ENCODE measurements at places on chromosomes 7 and 10.

- no peak for DNase-seq
These were observed 60.3 kb downstream of the TBXAS1 start for GRCh38 chr7:139889186-139889871.

- no peak for DNase-seq
These were observed 296.4 kb upstream of the MAGI2 start for GRCh38 chr7:79749856-79750255.

DNA sequence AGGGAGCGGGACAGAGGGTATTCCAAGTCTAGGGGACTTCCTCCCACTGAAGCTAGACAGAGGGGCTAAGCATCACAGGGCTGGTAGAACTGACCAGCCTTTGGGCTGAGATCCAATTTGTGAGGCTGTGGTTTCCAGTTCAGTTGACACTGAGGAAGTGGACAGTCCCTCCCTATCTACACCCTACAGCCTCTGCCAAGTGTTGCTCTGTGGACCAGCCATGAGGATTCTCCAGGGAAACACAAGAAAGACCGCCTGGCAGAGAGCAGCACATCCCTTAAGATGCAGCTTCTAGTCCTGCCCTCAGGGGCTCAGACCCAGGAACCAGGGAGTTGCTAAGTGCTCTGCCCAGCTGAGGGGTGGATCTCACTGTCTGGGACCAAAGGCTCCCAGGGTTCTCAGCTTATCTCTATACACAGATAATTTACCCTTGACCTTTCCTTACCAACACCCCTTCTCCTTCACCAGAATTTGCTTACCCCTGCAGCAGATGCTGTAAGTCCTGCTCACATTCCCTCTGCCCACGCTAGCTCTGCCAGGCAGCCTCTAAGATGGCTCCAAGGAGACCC lies 252.0 kb downstream of the SKIDA1 start:
- no peak for DNase-seq

- no peak for DNase-seq
These were observed 114.9 kb downstream of the HDAC9 start for GRCh38 chr7:18610331-18610948.

DNA sequence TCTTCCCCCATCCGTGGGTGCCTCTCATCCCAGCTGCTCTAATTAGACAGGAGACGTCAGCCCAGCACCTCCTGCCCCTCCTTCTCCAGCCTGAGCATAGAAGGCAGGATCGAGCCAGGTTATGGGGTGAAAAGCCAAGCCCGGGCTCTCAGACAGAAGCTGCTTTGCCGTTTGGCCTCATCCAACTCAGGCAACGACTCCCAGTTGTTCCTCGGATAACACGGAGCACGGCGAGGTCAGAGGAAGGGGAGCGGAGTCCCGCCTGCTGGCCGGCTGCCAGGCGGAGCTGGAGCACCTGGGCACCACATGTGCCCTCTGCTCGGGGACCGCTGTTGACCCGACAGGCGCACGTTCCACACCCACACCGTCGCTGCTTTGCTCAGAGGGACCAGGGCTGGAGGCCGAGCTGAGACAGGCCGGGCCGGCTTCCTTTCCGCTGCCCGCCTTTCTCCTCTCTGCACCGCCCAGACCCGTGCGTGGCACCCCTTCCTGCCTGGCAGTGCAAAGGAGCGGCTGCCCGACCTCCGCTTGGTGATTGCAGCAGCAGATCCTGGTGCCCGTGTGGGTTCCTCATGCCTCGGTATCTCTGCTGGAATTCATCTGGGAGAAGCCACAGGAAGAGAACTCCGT lies 21.6 kb upstream of the UNCX start:
- DNase-seq = no peak

DNA sequence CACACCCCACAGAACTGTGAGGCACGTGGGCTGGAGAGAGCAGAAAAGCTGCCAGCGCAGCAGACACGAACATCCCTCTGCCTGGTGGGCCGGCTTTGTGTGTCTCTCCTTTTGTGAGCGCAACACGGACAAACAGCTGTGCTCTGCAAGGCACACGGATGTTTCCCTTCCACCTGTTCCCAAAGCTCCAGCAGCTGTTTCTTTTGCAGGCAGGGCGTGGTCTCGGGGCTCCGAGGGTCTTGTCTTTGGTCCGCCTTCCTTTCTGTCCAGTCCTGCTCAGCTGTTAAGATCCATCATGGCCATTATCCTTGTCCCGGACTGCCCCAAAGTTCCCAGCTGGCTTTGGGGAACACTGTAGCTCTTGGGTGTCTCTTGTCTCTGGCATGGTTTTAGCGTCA lies 32.7 kb upstream of the SH2B2 start:
- no peak for DNase-seq

- DNase-seq = no peak
These were observed 91.3 kb downstream of the AVL9 start for GRCh38 chr7:32586291-32587221.

- DNase-seq = no peak
These were observed 57.1 kb downstream of the BPGM start for GRCh38 chr7:134703782-134704181.

GRCh38 chr10:58753425-58753824 lies 240.8 kb downstream of the BICC1 start:
- no peak for DNase-seq

GRCh38 chr10:123463698-123464097 lies 202.5 kb upstream of the GPR26 start:
- DNase-seq = no peak

- DNase-seq = no peak
These were observed 11.3 kb upstream of the RHOBTB1 start for GRCh38 chr10:60955316-60955715.

GRCh38 chr10:52486840-52487611 lies 172.9 kb downstream of the DKK1 start:
- no peak for DNase-seq

DNA sequence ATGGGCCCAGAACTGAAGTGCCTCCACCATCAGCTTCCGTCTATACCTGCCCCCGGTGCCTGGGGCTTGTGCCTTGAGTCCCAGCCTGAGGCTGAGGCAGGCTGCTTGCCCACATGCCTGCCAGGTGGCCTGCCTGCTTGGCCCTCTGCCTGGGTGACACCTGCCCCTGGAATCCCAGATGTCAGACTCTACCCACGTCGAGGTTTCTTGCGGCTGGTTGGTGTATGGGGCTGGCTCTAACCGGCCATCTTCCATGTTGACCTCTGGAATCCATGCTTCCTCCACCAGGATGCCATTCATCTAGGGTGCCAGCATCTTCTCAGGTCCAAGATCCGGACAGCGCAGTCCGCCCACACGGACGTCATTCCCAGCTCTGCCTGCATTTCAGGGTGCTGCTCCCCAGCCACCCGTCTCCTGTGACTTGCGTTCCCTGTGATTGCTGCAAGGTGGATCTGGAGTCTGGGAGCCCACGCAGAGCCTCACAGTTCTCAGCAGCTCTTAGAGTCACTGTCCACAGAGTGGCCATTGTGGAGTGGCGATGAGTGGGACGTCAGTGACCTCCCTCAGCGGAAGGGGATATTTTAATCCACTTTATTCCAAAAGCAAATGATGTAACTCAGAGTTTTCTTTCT lies 298.1 kb downstream of the TCERG1L start:
- no peak for DNase-seq

- DNase-seq = peak; percentile 35
These were observed 16.1 kb upstream of the LAMB4 start for GRCh38 chr7:108146070-108146842.

- DNase-seq = no peak
These were observed 202.0 kb downstream of the WDR11 start for GRCh38 chr10:121053151-121053550.

- DNase-seq = peak; percentile 53
These were observed 2.1 kb upstream of the ADAM8 start for GRCh38 chr10:133278577-133279265.

- no peak for DNase-seq
These were observed 287.4 kb downstream of the SKIDA1 start for GRCh38 chr10:21238044-21238443.

DNA sequence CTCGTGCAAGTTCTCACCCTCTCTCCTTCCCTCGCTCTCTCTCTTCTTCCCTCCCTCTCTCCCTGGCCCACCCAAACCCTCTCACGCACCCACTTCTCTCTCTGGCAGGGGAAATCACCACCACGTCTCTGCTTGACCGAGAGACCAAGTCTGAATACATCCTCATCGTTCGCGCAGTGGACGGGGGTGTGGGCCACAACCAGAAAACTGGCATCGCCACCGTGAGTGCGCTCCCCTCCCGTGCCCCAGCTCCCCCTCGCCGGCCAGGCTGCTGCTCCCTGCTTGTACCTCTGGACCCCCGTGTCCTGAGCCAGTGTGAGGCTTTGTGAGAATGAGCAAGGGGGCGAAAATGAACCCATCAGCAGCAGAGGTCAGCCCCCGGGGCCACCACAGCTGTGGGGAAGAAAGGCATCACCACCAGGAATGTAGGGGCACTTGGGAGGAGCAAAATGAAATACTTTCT lies 25.5 kb downstream of the C10orf105 start:
- DNase-seq = no peak

DNA sequence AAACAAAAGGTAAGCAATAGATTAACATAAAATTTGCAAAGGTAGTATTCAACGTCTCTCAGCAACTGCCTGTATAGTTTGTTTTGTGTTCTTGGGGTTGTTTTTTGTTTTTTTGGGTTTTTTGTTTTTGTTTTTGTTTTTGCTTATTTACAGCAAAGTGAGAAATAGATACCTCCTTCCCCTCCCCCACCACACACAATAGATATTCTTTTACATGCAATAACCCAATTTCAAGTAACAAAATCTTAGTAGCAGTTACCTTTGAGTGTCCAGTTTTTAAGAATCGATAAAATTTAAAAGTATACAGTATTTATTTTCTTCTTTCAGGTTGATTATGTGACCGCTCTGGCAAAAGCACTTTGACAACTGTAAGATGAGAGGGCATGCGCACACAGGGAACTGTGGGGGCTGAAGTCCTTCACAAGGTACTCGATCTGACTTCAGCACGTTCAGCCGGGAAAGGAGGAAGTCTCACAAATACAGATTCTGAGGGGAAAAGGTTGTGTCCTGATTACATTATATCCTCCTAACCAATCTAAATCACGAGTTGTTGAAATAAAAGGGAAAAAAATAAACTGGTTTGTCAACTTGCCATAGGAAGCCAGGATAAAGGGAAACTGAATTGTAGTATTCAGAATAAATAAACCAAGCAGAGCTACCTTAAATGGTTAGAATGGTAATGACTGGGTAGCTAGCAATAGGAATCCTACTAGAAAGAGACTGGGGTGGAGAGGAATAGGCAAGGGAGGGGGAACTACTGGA lies 47.8 kb downstream of the CPEB3 start:
- peak; percentile 52 for DNase-seq

- no peak for DNase-seq
These were observed 108.9 kb upstream of the PLXDC2 start for GRCh38 chr10:19707376-19707775.

GRCh38 chr10:88113232-88113631 lies 249.8 kb downstream of the PTEN start:
- DNase-seq = no peak

DNA sequence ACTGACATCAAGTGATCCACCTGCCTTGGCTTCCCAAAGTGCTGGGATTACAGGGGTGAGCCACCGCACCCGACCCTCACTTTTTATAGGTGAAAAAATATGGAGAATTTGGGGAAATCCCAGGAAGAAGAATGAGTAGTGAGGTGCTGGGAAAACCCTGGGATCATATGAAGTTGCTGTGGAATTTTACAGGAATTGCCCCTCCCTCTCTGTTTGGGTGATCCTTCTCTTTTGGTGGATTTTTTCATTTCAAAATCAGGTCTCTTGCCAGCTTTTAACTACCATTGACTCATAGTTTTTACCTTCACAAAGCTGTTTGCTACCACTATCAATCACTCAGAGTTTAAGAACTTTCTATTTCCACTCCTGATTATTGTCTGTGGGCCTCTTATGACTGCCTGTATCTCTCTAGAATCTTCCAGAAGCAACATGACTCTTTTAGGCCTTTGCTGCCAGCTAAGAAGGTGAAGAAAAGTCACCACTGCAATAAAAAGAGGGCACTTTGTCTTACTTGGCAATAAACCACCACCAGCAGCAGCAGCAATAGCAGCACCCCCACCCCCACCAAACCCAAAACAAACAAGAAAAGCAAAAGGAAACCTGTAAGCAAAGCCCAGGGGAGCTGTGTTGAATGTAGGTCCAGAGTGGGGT lies 4.0 kb upstream of the GIMAP8 start:
- no peak for DNase-seq

GRCh38 chr7:106819546-106819945 lies 45.5 kb upstream of the PIK3CG start:
- no peak for DNase-seq

DNA sequence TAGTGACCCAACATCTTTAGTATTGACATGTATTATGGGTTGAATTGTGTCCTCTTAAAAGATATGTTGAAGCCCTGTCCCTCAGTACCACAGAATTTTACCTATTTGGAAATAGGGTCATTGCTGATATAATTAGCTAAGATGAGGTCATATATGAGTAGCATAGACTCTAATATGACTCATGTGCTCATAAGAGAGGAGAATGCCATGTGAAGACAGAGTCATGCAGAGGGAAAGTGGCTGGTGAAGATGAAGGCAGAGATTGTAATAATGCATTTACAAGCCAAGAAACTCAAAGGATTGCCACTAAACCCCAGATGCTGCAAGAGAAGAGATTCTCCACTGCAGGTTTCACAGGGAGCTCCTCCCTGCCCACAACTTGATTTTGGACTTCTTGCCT lies 496.4 kb downstream of the KIF20B start:
- no peak for DNase-seq

- DNase-seq = no peak
These were observed 437.7 kb downstream of the DPP6 start for GRCh38 chr7:154489897-154490296.

- DNase-seq = no peak
These were observed 213.2 kb downstream of the CCDC3 start for GRCh38 chr10:12788277-12788676.

Measured in stimulated activated CD4-positive, alpha-beta T cell treated with anti-CD3 and anti-CD28 coated beads, Interleukin-2, amount 100 ng/mL, for 24 hours (primary cell).